ENCODE measurements at places on chromosomes 6 and 20.

- DNase-seq: no peak
Measured at GRCh38 chr20:46343975-46344357, 35.7 kb upstream of the CDH22 start.

GRCh38 chr20:63163596-63164483 is 52.1 kb downstream of the YTHDF1 start:
- DNase-seq: no peak

- DNase-seq: no peak
Measured at GRCh38 chr6:155958550-155958949, 502.9 kb upstream of the NOX3 start.

DNA sequence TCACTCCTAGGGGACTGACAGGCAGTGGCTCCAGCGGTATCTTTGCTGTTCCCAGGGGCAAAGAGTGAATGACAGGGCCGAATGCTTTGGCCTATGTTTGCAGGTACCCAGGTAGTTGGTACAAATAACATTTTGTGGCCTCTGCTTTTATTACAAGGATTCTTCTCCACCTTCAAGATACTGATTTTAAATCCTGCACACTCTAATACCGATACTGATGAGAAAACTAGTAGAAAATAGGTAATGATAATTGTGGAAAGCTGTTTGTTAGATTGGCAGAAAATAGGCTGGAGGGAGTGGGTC is 772 bp downstream of the HINT3 start:
- DNase-seq: no peak

DNA sequence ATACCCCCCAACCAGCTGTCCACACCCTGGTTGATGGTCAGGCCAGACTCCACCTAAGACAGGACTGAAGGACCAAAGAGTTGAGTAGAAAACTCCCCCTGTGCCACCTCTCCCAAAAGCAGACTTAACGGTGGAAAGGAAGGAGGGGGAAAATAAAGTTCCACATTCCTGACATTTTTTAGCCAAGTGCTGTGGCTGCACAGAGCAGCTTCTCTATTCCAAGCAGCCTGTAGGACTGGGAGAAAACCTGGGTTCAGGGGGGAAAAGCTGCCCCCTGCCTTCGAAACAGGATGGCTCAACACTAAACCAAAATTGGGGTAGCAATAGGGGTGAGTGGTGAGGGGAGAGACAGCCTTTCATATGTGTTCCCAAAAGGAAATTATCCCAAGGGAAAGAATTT is 3.6 kb downstream of the TRAM2 start:
- no peak for DNase-seq

- peak; percentile 13 for DNase-seq
Measured at GRCh38 chr6:85641897-85642773, 551 bp downstream of the SYNCRIP start.

- DNase-seq: no peak
Measured at GRCh38 chr6:42572523-42572922, 8.7 kb downstream of the UBR2 start.

- no peak for DNase-seq
Measured at GRCh38 chr6:116461331-116461931, at the start of gene CALHM6. CALHM6 (plus strand) TSS chr6:116461375; CDS start chr6:116461930, 555 bp downstream.

DNA sequence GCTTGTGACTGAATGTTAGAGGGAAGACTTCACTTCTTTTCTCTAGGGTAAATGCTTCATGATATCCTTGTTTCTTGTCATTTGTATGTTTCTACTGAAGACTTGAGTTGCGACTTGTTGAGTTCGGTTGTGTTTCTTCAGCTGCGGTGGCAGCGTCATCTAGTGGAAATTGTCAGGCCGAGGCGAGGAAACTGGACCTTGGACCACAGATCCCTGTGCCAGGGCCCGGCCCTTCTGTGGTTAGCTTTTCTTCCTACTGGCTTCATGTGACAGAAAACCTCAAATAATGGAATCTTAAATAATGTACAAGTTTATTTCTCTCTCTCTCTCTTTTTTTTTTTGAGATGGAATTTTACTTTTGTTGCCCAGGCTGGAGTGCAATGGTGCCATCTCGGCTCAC is 12.4 kb downstream of the MTHFD1L start:
- no peak for DNase-seq

- no peak for DNase-seq
Measured at GRCh38 chr6:2658788-2659187, 91.9 kb downstream of the MYLK4 start.

- DNase-seq: no peak
Measured at GRCh38 chr6:84309336-84309735, 81.9 kb upstream of the CEP162 start.

- no peak for DNase-seq
Measured at GRCh38 chr6:1535295-1535694, 74.4 kb upstream of the FOXC1 start.

DNA sequence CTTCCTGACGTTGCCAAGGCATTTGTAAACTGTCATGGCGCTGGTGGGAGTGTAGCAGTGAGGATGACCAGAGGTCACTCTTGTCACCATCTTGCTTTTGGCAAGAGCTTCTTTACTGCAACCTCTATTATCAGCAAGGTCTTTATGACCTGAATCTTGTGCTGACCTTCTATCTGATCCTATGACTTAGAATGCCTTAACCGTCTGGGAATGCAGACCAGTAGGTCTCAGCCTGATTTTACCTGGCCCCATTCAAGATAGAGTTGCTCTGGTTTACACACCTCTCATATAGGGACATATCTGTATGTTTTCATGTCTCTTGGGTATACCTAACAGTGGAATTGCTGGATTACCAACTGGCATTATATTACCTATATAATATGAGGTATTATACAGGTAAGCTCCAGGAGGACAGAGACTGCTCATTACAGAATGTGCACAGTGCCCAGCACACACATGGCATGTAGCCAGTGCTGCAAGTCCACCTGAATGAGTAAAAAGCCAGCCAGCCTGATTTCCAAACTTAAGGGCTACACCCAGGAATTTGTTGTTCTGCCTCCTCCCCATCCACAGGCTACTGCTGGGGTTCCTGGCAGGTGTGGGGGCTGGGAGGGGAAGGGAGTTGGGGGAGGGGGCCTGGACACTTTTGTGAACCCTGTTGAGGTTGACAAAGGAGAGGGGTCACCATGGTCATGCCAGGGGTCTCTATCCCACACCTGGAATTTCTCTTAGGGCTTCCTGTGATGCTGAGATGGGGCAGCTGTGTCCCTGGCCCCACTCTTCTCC is 35.2 kb upstream of the BLCAP start:
- no peak for DNase-seq

DNA sequence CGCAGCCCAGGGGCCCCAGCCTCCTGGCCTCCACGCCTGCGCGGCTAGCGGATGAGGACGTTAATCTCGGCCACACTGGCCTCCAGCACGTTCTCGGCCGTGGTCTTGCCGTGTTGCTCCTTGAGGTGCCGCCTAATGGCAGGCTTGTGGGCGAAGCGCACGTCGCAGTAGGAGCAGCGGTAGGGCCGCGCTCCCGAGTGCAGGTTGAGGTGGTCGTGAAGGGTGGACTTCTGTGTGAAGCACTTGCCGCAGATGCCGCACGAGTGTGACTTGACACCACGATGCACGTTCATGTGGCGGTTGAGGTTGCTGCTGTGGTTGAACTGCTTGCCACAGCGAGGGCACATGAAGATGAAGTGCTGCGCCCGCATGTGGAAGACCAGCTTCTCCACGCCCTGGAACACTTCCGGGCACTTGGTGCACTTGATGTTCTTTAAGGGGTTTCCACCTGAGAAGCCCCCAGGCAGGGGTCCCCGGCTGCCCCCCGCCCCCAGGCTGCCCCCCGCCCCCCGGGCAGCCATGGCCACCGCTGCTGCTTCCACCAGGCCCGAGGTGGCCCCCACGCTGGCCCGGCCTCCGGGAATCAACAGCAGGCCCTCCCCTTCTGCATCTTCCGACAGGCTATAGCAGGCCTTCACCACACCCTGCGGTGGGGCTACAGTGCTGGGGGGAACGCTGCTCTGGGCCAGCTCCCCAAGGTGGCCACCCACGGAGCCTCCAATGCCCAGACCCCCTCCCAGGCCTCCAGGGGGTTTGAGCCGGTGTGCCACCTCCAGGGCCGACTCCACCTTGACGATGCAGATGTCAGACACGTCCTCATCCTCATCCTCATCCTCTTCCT is 1.8 kb downstream of the ZBTB12 start:
- DNase-seq: no peak

DNA sequence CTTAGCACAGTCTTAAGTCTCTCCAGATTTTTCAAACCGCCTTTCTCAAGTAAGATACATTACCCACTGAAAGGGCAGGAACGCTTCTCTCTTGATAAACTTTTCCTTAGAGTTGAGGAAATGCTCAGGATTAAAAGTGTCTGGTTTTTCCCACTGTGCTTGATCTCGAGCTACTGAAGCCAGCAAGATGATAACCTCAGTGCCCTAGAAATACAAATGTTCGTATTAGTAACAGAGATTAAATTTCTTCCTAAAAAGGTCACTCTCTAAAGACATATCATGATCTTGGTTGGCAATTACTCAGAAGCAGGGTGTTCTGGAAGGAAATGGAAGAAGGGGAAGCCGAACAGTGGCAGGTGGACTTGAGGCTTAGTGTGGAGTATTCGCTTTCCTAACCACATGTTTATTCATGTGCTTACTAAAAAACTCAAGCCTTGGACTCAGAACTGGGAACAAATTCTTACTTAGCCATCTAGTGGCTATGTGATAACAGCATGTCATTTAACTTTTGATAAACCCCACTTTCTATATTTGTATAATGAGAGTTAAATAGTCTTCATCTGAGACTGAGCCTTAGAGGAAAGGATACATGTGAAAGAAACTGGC is 20.1 kb downstream of the C6orf141 start:
- DNase-seq: no peak

DNA sequence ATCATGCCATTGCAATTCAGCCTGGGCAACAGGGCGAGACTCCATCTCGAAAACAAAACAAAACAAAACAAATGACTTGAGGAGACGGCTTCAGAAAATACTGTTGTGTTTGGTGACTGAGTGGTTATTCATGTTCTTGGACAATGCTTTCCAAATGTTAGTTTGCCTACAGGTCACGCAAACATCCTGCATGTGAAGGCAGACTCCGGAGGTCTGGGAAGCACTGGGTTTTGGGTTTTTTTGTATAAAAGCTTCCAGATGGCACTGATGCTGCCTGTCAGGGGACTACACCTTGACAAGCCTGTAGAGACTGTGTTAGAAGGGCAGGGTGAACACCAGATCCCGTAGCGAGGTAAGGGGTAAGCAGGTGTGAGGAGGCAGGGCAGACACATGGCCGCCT is 81.7 kb downstream of the THBS2 start:
- no peak for DNase-seq

GRCh38 chr20:24842274-24842917 is 106.7 kb upstream of the CST7 start:
- DNase-seq: no peak

- DNase-seq: no peak
Measured at GRCh38 chr6:22848121-22848520, 278.8 kb downstream of the HDGFL1 start.

GRCh38 chr6:116536216-116536621 is 9.3 kb downstream of the TRAPPC3L start:
- no peak for DNase-seq

DNA sequence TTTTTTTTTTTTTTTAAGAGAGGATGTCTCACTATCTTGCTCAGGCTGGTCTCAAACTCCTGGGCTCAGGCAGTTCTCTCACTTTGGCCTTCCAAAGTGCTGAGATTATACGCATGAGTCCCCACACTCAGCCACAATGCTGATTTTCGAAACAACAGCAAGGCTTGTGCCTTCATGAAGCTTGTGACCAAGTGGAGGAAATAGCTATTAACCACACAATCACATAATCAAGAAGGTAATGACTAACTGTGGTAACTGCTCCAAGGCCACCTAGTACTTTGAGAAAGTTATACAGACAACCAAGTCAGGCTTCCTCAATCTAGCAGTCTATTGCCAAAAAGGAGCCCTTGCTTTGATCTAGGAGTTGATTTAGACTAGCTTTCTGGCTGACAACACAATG is 46.3 kb downstream of the SOD2 start:
- DNase-seq: no peak

- no peak for DNase-seq
Measured at GRCh38 chr6:116409756-116410155, 39.0 kb downstream of the DSE start.

GRCh38 chr6:3281631-3282475 is 23.1 kb downstream of the PSMG4 start:
- DNase-seq: no peak

DNA sequence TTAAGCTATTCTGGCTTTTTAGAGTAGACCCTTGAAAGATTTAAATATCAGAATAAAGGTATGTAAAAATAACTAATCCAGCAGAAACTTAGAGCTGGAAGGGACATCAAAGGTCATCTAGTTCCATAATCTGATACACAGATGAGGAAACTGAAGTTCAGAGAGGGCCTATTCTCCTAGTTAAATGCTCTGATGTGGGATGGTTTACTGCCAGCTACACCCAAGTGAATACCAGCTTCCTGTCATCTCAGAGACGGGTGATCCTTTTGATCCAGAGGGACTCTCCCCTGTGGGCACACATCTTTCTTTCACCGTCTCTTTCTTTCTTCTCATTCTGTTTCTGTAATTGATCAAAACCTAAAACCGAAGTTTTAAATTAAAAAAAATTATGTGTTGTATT is 94.1 kb downstream of the MAN1A1 start:
- DNase-seq: no peak

- no peak for DNase-seq
Measured at GRCh38 chr6:29925727-29926412, 16.5 kb upstream of the HLA-A start.

GRCh38 chr6:3838992-3839867 is 9.9 kb upstream of the FAM50B start:
- no peak for DNase-seq

DNA sequence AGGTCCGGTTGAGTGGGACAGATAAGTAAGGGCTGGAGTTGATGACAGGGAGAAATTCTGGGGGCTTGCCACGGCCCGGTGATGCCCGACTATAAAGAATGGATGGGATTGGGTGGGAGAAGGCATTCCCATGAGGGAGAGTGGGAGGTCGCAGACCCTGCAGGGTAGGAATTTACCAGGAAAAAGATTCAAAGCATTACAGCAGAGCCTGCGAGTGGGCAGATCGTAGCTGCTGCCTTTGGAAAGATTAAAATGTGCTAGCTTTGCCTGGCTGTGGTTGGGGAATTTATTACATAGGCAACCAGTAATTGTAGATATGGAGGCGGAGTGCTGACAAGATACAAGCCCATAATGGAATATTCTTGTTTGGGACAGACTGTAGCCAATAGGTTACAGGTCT is 49.5 kb downstream of the KDM1B start:
- DNase-seq: no peak

DNA sequence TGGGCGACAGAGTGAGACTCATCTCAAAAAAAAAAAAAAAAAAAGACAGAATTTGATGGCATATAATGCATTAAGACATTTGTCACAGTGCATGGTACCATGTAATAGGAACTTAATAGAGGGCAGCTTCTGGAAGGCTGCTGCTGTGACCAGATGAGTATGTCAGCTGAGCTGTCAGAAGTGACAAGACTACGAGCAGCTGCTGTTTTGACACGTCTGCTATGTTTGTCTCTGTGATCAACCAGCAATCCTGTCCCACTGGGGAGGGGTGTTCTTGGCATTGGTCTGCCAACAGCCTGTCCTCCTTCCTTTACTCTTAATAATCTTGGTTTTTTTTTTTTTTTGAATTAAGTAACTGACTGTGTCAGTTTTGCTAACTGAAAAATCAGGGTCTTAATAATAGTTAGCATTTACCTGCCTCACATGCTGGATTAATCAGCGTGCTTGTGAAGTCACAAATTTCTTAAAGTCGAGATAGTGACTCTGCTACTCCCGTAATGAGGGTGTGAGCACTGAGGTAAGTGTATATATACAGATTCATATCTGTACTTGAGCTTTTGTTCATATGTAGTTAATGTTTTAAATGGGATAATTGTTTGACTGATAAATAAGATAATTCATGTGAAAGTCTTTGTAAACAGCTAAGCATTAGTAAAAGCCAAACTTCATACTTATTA is 152.4 kb downstream of the BMP2 start:
- DNase-seq: no peak
